NK-92 treated with Interleukin-12 subunit alpha and Interleukin-12 subunit beta, amount 100 ng/mL, for 24 hours (cell line): ENCODE measurements at places on chromosomes 6 and 20.

GRCh38 chr20:64110411-64111068 lies 3.2 kb upstream of the NPBWR2 start:
- no peak for DNase-seq

DNA sequence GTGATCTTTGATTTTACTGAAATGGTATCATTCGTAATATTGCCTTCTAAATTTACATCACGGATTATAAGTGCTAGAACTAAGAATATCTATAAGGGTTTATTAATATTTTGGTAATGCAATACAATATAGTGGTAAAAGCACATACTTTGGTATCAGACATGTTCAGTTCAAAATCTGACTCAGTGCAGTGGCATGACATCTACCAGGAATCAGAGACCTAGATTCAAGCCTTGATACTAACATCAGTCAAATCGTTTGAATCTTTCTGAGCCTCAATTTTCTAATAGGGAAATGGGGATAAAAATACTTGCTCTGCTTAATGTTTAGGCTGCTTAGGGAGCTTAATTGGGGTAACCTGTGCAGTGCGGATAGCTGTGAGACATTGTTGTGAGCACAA lies 488.0 kb downstream of the BCKDHB start:
- no peak for DNase-seq

DNA sequence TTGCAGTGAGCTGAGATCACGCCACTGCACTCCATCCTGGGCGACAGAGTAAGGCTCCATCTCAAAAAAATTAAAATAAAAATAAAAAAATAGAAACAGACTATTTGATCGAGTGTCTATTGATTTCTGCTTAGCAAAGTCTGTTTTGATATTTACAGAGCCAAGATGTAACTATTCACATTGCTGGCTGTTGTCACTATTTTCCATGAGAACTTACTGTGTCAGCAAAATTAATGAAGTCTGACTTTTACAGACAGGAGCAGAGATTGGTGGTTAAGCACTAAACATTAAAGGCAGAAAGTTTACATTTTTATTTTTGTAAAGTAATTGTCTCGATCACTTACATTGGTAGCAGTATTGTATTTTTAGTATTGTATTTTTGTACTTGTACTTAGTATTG lies 85.0 kb upstream of the CCDC28A start:
- no peak for DNase-seq

DNA sequence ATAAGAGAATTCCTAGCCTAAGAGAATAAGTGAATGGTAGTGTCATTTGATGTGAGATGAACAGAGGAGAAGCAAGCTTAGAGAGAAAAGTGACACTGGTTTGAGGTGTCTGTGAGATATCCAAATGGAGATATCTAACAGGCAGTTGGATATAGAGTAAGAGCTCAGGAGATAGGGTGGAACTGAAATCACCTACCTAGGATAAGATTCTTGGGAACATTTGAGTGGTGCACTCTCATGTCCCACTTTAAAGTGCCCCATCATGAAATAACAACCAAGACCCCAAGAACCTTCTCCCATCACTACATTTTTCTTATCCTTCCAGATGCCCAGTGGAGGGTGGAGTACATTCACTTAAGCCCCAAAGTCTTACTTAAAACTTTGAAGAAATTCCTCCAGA lies 109.0 kb upstream of the MAFB start:
- DNase-seq = no peak

DNA sequence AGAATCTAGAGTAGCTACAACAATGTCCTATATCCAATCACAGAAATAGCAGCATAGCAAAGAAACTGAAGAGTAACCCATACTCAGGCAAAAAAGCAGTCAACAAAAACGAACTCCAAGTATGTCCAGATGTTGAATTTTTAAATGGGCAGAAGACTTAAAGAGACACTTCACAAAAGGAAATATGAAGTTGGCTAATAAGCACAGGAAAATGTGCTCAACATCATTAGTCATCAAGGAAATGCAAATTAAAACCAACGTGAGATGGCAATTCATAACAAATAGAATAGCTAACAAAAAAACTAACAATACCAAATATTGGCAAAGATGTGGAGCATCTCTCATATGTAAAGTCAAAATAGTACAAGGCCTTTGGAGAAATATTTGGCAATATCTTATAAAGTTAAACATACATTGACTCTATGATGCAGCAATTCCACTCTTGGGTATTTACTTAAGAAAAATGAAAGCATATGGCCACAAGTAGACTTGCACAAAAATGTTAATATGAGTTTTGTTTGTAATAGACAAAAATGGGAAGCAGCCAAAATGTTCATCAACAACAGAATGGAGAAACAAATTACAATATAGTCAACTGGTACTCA lies 37.7 kb downstream of the FRK start:
- no peak for DNase-seq

DNA sequence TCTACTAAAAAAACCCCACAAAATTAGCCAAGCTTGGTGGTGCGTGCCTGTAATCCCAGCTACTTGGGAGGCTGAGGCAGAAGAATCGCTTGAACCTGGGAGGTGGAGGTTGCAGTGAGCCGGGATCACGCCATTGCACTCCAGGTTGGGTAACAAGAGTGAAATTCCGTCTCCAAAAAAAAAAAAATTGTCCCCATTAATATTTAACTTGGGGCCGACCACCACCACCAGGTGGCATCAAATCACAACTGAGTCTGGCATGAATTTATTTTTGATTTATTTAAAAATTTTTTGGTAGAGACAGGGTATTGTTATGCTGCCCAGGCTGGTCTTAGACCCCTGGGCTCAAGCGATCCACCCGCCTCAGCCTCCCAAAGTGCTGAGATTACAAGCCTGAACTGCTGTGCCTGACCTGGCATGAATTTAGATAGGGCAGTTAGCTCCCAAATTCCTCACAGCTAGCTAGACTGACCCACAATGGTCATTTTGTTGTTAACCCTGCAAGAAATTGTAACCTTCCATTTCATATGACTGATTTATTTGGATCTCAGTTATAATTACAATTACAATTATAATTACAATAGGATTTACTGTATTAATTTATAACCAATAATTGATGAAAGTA lies 17.1 kb upstream of the BEND3 start:
- DNase-seq = no peak

DNA sequence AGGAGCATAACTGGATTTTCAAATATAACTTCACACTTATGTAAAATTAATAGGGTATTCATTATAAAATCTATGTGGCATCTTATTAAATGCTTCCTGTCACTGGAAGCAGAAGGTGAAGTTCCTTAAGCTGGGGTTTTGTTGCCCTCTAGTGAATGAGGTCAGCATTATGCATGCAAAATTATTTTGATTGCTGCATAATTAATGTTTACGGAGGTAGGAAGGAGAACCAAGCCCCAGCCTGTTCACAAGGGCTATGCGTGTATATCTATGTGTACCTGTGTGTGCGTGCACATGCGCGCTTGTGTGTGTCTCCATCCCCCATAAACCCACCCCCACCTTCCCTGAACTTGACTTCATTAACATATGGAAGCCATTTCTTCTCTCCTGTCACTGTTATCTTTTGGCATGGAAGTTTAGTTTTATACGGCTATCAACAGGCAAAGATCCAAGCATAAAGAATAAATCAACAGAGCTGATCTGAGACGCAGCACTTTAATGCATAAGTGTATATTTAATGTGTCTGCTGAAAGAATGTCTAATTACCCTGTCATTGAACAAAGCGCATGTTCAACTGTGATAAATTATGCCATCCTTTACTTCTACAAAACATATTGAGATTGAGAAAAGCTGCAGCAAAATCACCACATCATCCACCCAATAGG lies 90.2 kb upstream of the CDH4 start:
- DNase-seq = no peak

- DNase-seq = no peak
Observed at GRCh38 chr20:33522256-33522820, 32.4 kb downstream of the CBFA2T2 start.

- no peak for DNase-seq
Observed at GRCh38 chr6:12533586-12533985, 183.0 kb upstream of the PHACTR1 start.

- no peak for DNase-seq
Observed at GRCh38 chr20:36153736-36154699, 522 bp upstream of the EPB41L1 start.

GRCh38 chr6:43671011-43671800 lies 16.4 kb downstream of the MRPS18A start:
- no peak for DNase-seq

DNA sequence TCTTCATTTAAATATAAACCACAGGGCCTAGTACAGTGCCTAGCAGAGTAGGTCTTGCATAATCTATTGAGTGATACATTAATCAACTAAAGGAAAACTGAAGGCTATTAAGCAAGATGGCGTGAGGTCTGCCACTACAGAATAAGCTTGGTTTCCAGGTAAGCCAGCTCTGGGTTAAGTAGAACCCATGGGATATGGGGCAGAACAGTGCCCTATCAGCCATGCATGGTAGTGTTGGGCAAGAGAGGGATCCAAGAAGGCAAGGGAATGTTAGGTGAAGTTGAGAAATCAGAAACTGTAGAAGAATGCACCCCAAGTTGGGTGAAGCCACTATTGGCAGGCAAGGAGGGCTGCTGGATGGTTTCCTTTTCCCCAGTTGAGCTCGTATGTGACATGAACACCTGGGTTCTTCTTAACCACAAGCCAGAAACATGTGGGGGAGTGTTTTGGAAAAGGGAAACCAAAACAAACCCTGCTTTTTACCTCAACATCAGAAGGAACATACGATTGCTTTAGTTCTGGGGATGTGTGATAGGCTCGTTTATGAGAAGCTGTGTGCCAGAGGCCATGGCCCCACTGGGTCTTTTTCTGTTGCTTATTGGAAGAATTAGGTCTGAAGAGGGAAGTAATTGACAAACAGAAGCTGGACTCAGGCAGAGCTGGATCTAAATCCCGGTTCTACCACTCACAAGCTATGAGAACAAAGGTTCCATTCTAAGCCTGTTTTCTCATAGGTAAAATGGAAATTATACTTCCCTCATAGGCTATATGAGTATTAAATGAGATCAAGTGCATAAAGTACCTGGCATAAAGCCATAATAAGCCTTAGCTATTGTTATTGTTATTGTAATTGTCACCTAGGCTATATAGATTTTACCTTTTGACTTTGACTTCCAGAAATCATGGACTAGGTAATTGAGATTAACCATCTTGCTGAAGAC lies 33.5 kb downstream of the NEDD9 start:
- DNase-seq = no peak

DNA sequence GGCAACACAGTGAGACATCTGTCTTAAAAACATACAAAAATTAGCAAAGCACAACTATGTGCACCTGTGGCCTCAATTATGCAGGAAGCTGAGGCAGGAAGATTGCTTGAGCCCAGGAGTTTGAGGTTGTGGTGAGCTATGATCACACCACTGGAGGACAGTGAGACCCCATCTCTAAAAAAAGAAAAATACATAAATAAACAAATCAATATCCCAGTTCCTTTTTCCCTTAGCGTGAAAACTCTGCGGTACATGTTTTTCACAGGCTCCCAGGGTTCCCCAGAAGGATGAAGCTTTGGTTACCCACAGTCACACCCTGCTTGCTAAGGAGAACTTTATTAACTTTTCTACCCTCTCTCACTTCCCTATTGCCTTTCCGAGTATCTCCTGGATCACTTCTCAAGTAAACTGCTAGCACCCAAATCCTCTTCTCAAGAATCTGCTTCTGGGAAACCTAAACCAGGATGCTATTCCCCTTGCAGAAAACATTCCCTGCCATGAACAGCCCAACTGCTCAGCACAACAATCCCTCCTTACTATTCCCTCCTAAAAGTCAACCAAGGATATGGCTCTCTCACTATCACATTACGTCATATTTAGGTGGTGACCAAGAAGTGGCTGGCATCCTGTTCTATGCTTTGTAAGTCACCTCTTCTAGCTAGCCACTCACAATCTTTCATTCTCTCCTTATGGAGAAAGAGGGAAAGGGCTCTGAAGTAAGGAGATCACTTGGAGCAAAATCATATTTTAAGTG lies 122.4 kb downstream of the IPCEF1 start:
- no peak for DNase-seq

DNA sequence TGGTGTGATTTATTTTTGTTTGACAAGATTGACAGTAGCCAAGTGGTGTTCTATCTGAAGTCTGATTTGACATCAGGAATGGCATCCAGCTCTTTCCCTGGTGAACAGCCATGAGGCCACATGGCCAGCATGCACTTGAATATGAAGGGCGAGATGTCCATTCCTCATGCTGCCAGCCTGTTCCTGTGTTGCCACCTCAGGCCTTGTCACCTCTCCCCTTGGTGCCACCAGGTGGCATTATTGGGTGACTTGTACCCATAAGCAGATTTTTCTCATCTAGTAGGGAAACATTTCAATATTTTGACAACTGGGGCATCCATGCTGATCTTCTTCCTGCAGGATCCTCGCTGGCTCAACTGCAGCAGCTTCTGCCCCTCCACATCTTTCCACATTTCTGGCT lies 199.1 kb downstream of the ERMARD start:
- DNase-seq = no peak

- no peak for DNase-seq
Observed at GRCh38 chr6:168217216-168217879, 102.2 kb downstream of the DACT2 start.

- no peak for DNase-seq
Observed at GRCh38 chr20:50277460-50278376, 87.1 kb downstream of the CEBPB start.

DNA sequence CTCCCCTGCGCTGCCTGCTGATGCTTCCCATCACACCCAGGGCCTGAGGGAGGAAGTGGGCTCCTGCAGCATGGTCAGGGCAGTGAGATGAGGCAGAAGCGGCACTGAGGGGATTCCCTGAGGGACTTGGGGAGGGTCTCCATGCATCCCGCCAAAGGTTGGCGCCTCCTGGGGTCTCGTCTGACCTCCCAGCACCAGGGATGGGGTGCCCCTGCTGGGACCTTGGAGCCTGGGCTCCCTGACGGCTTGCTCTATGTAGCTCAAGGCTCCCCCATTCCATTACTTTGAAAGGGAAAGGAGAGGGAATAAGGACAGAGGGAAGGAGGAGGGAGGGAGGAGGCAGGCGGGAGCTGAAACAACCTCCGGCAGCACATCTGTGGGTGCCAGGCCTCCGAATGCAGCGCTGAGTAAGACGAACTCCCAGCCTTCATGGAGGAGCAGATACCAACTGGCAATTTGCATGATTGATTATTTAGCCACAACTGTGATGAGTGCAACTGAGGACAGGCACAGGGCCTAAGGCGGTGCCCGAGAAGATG lies 259.3 kb downstream of the ERMARD start:
- no peak for DNase-seq

- no peak for DNase-seq
Observed at GRCh38 chr20:47600967-47601547, 99.4 kb downstream of the NCOA3 start.

- DNase-seq = no peak
Observed at GRCh38 chr20:35238170-35238569, 11.7 kb downstream of the MMP24 start.

DNA sequence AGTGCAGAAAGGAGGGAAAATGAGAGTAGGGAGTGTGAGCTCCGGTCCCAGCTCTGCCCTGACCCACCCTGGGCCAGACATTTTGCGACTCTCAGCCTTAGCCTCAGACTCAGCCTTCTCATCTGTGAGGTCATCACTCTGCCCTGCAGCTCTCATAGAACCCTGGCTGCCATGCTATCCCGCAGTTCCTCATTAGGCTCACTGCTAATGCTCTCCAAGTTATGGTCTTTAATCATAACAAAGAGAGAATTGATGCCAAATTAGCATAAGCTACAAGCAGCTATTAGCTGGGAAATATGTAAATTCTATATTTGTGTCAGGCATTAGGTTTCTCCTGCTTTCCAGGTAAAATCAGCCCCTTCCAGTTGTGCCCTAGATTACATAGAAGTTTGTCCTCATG lies 46.5 kb upstream of the MLN start:
- DNase-seq = no peak
